ENCODE measurements at places on chromosomes 12 and 14.

DNA sequence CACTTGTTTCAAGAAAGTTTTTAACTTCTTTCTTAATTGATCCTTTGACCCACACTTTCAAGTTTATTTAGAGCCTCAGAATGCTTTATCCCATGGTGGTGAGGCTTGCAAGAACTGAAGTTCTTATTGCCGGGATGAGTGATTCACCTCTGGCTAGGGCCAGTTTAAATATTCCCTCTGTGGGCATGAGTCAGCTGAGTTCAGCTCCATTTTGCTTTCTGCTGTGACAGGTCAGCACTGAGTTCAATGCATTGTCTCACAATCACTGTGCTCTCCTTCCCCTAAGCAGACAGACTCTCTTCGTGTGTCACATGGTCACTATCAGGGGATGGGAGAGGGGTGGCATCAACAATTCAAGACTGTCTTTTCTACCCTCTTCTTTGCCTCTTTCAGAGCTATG is 514.6 kb upstream of the FBXO33 start:
- DNase-seq, result no peak

DNA sequence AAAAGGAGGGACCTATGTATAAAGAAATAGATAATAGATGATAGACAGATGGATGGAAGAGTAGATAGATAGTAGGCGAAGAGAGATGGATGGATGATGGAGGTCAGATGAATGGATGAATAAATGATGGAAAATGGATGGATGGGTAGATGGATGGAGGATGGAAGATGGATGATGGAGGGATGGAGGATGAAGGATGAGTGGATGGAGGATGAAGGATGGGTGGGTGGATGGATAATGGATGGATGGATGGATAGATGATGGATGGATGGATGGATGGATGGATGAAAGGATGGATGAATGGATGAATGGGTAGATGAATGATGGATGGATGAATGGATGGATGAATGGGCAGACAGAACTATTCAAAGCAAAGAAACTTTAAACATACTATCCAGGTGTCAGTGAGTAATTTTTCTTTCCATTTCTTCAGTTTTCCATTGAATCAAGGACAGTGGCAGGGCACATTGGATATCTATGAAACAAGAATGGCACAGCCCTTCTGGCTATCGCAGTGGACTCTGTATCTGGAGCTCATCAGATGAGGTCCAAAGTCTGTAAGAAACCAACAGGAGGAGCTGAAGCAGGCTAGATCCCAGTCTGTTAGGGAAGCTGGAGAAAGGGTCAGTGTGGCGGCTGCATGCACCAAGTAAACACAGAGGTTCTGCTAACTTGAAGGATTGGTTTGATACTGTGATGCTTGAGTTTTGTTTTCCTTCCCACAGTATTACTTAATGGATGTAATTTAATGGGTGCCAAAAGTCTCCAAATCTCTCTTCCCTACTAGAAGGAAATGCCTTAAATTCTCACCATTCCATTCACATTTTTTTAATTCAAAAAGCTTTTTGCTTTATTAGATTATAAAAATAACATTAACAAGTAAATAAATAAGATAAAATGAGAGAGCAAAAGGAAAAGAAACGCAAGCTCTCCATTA is 18.1 kb upstream of the MED13L start:
- no peak for DNase-seq

DNA sequence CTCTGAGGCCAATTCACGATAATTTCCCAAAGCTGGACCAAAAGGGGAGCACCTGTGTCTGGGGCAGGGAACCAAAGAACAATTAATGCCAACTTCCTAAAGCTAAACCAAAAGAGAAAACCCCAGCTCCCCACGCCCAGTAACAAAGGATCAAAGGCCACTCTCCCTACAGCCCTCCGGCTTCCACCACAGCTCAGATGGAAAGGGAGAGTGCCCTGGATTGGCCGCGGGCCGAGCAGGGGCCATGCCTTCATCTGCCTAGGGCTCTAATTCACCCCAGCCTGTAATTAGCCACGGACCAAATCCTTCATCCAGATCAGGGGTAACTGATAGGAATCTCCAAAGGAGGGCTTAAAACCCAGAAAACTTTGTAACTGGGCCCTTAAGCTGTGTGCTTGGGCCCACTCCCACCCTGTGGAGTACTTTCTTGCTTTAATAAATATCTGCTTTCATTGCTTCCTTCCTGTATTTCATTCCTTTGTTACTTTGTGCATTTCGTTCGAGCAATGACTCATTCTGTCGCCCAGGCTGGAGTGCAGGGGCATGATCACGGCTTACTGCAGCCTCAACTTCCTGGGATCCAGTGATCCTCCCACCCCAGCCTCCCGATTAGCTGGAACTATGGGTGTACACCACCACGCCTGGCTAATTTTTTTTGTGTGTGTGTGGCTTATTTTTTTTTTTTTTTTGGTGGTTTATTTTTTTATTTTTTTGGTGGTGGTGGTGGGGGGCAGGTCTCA is 65.5 kb upstream of the PPP4R3A start:
- DNase-seq, result no peak

DNA sequence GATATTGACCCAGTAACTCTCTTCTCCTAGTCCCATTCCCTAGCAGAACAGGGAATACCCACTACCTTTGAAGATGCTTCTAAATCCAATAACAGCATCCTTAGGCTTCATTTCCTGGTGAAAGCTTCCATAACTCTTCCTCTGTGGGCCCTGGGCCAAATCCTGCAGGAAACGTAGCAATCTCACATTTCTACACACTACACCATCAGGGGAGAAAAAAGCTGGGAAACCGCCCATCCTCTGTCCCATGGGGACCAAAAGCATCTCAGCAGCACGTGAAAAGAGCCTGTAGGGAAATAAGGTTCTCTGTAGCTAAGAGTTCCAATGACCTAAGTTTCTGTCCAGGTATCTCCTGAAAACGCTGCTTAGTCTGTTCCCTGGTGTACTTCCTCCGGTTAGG is 340.2 kb downstream of the DPF3 start:
- DNase-seq, result no peak

DNA sequence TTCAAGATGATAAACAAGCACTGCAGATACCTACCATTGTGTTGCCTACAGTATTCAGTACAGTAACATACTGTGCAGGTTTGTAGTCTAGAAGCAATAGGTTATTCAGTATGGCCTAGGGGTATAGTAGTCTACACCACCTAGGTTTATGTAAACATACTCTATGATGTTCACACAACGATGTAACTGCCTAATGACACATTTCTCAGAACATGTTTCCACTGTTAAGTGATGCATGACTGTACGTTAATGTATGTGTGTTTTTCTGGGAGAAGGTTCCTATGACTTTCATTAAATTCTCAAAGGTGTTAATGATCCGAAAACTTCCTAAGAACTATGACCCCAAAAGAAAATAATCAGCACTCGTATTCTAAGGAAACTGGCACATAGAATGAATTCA is 20.9 kb upstream of the CALM1 start:
- no peak for DNase-seq

DNA sequence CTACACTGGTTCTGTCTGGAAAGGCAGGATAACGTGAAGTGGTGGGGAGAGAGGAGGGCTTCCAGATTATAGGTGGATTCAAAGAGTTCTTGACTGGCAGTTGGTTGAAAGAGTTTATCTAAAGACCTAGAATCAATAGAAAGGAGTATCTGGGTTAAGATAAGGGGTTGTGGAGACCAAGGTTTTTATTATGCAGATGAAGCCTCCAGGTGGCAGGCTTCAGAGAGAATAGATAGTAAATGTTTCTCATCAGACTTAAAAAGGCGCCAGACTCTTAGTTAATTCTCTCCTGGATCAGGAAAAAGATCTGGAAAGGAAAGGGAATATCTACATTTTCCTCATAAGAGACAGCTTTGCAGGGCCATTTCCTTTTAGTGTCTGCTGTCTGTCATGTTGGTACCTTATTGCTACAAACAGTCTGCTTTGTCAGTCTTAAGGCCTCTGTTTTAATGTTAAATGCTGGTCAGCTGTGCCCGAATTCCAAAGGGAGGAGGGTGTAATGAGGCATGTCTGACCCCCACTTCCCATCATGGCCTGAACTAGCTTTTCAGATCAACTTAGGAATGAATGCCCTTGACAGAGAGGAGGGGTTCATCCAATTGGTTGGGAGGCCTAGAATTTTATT is 401.3 kb downstream of the FUT8 start:
- peak; percentile 70 for DNase-seq

DNA sequence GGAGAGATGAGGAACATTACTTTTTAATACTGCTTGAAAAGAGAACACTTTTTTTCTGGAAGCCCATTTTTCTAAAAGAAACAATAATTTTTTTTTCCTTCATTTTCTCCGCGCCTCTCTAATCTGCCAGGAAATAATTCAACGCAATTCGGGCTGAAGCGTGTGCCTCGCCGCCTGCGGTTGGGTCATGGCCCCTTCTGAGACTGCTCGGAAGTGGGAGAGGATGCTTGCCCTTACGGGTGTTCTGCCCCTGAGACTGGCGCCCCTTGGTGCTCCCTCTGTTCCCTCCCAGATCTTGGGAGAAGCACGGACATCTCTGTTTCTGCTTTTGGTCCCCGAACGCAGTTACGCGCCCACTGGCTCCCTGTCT is 332 bp upstream of the TBC1D30 start:
- DNase-seq, result no peak

DNA sequence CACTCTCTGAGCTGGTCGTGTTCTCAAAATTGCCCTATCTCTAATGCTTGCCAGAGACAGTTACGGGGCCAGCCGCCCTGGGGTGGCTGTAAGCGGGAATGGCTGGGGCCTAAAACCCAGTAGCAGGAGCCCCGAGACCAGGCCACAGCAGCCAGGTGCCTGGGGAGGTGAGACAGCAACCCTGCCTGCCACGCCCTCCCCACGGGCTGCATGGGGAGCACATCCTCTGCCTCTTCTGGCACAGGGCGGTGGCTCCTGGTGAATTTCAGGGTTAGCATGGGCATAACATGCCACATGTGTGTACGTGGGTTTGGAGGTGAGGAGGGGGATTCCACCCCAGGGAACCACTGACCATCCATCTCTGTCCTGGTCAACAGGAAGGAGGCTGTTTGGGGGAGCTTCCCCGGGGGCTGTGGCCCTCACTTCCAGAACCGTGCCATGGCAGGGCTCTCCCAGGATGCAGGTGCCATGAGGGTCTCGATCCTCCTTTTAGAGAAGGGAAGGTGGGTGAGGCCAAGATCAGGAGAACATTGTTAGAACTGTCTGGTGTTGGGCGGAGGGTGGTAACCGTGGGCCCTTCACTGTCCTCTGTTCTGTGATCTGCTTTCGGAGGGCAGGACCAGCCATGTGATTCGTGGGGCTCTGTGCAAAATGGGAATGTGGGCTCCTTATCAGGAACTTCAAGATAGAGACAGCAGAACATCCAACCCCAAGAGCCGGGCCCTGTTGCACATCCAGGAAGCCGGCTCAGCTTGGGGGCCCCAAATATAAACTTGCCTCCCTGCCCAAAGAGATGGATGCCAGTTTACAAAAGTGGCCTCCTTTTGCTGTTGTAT is 312.2 kb upstream of the DIO3 start:
- DNase-seq, result no peak

GRCh38 chr14:56543436-56543835 is 36.2 kb upstream of the TMEM260 start:
- DNase-seq, result no peak

- DNase-seq, result no peak
These were observed 123.1 kb downstream of the PIWIL1 start for GRCh38 chr12:130460611-130461446.

- no peak for DNase-seq
These were observed 13.8 kb downstream of the PCBP2 start for GRCh38 chr12:53465679-53466078.
